AG04450 (cell line): ENCODE measurements at places on chromosomes 6 and 20. TPM values are rescaled to one million over a fixed set of nuclear protein-coding genes. Genes with fewer than 3 reads are reported as not detected.
A peak's percentile ranks its signal among the peaks of the same experiment; 100 is the strongest.

RFX6 gene
- not detected in 2 replicates for polyA plus RNA-seq

GRCh38 chr6:118523216-118523615 is 24.9 kb upstream of the PLN start:
- DNase-seq = no peak

DNA sequence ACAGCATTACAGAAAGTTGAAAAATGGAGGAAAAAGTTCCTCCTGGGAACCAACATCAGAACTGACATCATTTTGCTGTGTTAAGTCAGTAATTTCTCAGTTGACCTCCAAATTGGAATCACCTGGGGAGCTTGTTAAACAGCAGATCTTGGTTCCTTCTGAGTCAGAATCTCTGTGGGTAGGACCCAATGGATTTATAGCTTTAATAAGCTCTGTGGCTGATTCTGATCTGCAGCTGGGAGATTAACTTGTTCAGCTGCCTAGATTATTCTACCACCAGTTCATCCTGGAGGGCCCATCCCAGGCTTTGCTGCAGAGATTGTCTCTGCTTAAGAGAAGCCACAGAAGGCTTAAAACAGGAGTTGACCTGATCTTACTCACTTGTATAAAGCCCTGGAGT is 90.7 kb upstream of the POPDC3 start:
- DNase-seq = no peak

- no peak for DNase-seq
These were observed 1379.2 kb upstream of the DEFB115 start for GRCh38 chr20:29878281-29878741.

- DNase-seq = no peak
These were observed 109.5 kb downstream of the B3GAT2 start for GRCh38 chr6:70847106-70848084.

DNA sequence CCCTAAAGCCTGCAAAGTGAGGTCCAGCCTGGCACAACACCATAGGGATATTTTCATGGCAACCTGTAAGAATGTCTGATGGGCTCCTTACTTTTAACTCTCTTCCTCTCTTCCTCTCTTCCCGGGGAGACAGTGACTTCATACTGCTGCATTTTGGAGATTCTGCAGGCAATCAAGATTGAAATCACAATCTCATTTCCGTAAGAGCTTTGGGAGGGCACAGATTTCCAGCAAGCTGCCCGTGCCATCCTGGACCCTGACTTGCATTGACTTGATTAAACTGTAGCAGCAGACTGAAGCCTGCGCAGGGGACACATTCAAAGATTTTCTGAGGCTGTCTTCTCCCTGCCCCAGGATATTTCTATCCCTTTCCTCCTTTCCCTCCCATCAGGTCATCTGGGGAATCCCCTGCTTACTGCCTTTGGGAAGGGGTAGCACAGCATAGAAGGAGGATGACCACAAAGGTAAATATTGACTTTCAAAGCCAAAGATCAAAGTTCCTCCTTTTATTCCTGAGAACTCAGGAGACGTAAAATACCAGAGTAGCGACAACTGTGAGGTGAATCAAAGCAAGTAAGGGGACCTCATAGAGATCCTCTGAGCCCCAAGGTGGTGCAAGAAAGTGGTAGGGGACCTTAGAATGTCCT is 504.0 kb upstream of the ARID1B start:
- no peak for DNase-seq

SEMG1 gene
- not detected in 2 replicates for polyA plus RNA-seq

DNA sequence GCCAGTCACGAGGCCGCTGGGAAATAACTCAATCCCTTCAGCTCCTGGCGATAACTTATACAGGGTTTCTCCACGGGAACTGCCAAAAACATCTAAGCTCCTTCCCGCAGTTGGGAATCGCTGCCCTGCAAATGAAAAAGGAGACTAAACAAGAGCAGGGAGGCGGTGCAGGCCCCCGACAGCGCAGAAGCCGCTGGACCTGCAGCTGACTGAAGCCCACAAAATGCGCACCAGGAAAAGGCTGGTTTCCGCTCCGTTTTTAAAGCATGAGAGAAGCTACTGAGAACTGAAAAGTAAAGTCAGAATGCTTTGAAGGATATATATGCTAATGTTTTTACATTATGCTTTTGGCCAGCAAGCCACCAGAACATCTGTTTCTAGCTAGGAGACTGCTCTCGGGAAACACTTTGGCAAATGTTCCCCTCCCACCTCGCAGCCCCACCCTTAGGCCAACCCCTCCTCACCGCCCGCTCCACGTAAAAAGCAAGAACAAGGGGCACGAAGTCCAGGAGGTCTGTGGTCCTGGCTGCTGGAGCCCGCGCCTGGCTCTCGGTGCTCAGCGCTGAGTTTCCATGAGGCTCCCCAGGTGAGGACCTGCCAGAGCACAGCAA is 90.5 kb downstream of the SOD2 start:
- DNase-seq = no peak

SCRT2 gene
- not detected in 2 replicates for polyA plus RNA-seq

DNA sequence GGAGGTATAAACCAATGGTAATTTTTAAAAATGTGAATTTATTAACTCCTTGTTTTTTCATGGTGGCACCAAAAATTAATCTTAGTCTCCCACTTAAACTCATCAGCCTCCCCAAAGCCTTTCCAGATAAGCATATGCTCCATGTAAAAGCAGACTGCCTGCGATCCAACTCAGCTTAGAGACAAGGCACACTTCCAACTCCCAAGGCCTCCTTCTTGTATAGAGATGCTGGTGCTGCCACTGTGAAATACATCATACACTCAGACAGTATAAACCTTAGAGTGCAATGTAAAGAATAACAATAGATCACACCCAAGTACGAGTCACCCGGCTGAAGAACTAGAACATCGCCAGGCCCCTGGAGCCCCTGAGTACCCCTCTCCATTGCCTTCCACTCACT is 2.0 kb downstream of the ANKRD6 start:
- no peak for DNase-seq

GRCh38 chr20:47726632-47727031 is 58.6 kb downstream of the SULF2 start:
- no peak for DNase-seq

DNA sequence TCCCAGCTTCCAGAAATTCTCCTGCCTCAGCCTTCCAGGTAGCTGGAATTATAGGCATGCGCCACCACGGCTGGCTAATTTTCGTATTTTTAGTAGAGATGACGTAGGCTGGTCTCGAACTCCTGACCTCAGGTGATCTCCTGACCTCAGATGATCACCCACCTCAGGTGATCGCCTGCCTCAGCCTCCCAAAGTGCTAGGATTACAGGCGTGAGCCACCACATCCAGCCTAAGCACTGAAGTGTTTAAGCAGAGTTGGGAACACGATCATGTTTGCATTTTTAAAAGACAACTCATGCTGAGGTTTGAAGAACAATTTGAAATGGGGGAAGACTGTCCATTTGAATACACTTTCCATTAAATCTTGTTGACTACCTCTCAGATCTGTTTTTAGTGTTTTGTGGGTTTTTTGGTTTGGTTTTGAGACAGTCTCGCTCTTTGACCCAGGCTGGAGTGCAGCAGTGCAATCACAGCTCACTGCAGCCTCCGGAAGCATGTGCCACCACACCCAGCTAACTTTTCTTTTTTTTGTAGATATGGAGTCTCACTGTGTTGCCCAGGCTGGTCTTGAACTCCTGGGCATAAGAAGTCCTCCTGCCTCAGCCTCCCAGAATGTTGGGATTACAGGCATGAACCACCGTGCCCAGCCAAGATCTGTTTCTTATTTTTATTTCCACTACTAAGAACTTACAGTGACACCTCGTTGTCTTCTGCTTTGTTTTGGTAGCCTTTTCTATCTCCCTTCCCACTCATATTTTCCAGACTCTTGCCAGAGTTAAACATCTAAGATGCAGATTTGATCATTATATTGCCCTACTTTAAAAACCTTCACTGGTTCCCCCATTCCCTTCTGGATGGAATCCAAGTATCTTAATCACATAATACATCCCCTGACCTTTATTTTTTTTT is 5.5 kb downstream of the CASP8AP2 start:
- DNase-seq = no peak

IL17F gene
- polyA plus RNA-seq = not detected in 2 replicates

HLA-DQA2 gene
- not detected in 2 replicates for polyA plus RNA-seq

TGM3 gene
- not detected in 2 replicates for polyA plus RNA-seq

NCOA5 gene
- polyA plus RNA-seq = 21.5 and 27.0 TPM in 2 replicates

- no peak for DNase-seq
These were observed 206.0 kb upstream of the MARCKS start for GRCh38 chr6:113651120-113651519.

- no peak for DNase-seq
These were observed 159.6 kb downstream of the MTHFD1L start for GRCh38 chr6:151025076-151025475.

DNA sequence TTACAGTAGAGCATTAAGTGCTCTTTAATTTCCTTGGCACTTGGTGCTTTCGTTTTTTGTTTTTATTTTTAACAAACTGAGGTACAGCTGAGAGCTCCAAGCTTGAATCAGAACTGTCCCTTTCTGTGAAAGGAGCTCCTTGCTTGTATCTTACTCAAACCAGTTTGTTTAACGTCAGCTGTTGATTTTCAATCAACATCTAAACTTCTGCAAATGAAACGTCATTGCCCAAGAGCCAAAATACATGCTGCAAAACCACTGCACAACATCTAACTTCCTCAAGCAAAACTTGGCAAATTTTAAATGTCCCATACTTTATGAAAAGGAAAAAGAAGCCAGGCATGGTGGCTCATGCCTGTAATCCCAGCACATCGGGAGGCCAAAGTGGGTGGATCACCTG is 15.2 kb downstream of the VNN2 start:
- DNase-seq = no peak

C6orf141 gene
- polyA plus RNA-seq = not detected in 2 replicates

DNA sequence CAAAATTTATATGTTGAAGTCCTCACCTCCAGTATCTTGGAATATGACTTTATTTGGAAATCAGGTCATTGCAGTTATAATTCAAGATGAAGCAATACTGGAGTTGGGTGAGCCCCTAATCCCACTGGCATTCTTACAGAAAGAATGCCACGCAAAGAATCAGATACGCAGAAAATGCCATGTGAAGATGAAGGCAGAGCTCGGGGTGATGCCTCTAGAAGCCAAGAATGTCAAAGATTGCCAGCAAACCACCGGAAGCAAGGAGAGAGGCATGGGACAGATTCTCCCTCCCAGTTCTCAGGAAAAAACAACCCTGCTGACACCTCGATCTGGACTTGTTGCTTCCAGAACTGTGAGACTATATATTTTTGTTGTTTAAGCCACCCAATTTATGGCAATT is 273.4 kb upstream of the CITED2 start:
- DNase-seq = no peak

DNA sequence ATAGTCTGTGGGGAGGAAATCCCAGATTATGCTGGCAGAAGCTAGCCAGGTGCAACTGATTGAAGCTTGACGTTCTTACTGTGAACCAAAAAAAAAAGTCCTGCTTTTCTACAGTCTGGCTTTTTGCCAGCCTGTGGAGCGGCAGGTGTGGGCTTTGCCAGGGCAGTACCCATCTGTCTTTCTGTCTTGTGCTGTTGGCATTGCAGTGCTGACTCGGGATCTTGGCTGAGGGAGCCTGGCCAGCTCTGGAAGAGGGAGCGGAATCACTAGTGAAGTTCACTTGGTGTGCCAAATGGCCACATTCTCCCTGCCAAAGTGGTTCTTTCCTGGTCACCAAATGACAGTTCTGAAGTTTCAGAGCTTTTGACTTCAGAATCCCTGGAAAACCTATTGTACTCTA is 5.0 kb downstream of the KIF3B start:
- DNase-seq = no peak

TMC2 gene
- polyA plus RNA-seq = not detected in 2 replicates

GRCh38 chr20:23063581-23063980 is 14.1 kb upstream of the THBD start:
- no peak for DNase-seq

GRCh38 chr20:21136015-21136732 is 10.3 kb downstream of the KIZ start:
- no peak for DNase-seq

DNA sequence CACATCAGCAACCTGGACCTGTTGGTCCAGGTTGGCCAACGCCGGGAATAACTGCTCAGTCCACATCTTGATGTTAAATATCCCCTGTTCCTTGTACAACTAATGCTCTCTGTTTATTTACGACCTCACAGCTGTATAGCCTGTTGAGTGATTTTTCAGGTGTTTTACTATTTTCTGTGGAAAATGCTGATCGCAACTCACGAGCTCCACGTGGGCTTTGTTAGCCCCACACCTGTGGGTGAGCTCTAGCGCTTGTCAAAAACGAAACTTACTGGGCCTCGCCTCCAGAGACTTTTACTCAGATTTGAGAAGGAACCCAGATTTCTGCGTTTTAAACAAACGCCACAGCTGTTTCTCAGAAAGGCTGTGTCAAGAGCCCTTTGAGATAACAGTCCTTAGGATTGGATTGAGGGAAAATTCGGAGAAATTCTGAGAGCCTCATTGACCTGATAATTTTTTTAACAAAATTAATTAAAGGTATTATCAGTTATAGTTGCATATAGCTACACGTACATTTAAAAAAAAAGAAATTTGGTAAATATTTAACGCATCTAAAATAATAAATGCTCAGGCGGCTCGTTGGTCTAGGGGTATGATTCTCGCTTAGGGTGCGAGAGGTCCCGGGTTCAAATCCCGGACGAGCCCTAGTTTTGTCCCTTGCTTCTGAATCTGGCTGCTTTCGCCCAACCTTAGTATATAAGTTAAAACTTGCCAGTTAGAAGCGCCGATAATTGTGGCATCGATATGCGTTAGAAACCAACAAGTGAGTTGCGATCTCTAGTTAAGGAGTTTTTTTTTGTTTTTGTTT is 16.7 kb downstream of the HMGN4 start:
- no peak for DNase-seq

MYLK4 gene
- 0.21 and 0.22 TPM in 2 replicates for polyA plus RNA-seq

EEF1A2 gene
- polyA plus RNA-seq = 0.94 and 0.99 TPM in 2 replicates

- no peak for DNase-seq
These were observed 242.6 kb downstream of the GMPR start for GRCh38 chr6:16480763-16481560.

DNA sequence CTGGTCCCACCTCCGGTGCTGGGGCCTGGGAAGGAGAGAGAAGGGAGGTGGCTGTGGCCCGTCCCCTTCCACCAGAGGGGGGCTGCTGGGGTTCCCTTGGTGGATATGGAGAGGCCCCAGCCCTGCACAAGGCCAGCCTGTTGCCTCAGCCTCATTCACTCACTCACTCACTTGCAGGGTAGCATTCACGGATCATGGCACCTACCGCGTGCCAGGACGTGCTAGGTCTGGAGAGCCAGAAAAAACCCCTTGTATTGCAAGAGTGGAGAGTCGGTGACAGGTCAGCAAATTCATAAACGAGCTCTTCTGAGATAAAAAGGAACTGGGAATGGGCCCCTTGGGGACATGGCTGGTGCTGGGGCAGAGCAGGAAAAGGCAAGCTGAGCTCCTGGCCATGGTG is 6.4 kb upstream of the ZBTB46 start:
- DNase-seq = no peak

- peak; percentile 70 for DNase-seq
These were observed 52.2 kb upstream of the FAM83C start for GRCh38 chr20:35344354-35344837.

GRCh38 chr6:5846889-5847288 is 159.8 kb downstream of the NRN1 start:
- no peak for DNase-seq

DNA sequence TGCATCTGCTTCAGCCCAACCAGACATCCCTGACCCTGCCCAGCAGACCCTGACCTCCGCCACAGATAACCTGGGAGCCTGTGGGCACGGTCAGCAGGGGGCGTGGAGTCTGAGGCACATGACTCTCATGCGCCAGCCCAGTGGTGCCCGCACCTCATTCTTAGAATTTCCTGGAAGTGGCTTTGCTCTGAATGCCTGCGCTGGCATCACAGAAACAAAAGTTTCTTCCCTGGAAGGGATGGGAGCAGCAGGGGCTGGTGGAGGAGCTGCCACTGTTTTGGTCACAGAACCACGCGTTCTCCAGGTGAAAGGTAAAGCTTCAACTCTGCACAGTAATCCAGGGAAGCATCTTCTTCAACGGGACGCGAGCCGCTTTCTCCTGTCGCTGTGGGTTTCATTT is 67.9 kb upstream of the DUSP22 start:
- no peak for DNase-seq
